IPS-NIHi11 (cell line): ENCODE measurements at places on chromosomes 12 and 14.

- DNase-seq = no peak
Observed at GRCh38 chr12:55982319-55982936, 8.6 kb downstream of the RAB5B start.

GRCh38 chr12:19496219-19496878 is 57.1 kb downstream of the AEBP2 start:
- no peak for DNase-seq

GRCh38 chr12:3257411-3257810 is 180.2 kb downstream of the TSPAN9 start:
- no peak for DNase-seq

DNA sequence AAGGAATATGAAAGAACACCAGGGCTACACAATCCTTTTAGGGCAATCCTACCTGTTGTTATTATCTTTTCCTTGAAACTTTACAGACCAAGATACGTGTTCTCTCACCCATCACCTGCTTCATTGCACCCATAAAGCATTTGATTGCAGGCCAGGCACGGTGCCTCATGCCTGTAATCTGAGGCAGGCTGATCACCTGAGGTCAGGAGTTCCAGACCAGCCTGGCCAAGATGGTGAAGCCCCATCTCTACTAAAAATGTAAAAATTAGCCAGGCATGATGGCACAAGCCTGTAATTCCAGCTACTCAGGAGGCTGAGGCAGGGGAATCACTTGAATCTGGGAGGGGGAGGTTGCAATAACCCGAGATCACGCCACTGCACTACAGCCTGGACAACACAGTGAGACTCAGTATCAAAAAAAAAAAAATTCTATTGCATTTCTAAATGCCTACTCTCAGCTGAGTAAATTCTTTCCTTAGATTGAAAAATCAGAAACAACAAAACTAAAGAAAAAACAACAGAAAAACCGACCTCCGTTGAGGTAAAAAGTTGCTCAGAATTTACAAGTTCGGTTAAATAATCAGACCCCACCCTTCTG is 183.7 kb upstream of the TMEM132C start:
- no peak for DNase-seq

DNA sequence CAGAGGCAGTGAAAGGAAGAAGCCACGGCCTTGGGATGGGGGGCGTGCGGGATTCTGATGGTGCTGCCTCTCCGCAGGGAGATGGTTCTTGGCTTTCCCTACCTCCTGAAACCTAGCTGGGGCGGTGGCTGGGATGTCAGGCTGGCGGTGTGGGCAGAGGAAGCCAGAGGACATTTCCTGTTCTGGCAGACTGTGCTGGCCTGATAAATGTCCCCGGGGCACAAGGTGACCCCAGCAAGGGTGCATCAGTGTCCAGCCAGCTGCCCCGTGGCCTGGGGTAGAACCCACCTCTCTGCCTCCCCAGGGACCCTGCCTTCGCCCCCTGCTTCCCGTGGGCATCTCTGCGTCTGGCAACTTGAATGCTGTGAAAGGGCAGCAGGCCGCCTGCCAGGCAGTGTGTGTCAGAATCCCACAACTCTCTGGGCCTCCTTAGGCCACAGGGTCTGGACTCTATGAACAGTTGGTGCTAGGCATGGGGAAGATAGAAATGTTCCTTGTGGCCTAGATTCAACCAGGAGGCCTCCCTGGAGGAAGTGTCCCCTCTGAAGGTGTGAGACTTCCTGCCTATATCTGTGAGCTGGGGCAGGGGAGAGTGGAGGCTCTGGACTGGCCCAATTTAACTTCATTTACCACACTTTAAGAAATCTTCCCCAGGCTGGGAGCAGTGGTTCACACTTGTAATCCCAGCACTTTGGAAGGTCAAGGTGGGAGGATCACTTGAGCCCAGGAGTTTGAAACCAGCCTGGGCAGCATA is 4.9 kb downstream of the SH2B3 start:
- no peak for DNase-seq

DNA sequence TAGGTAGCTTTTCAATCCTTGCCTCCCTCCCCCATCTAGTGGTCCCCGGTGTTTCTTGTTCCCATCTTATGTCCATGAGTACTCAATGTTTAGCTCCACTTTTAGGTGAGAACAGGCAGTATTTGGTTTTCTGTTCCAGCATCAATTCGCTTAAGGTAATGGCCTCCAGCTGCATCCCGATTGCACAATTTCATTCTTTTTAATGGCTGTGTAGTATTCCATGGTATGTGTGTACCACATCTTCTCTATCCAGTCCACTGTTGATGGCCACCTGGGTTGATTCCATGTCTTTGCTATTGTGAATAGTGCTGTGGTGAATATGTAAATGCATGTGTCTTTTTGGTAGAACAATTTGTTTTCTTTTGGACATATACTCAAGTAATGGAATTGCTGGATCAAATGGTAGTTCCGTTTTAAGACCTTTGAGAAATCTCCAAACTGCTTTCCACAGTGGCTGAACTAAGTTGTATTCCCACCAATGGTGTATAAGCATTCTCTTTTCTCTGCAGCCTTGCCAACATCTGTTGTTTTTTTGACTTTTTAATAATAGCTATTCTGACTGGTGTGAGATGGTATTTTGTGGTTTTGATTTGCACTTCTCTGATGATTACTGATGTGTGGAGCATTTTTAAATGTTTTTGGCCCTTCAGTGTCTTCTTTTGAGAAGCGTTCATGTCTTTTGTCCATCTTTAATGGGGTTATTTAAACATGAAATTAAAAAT is 34.2 kb upstream of the ASPG start:
- no peak for DNase-seq

DNA sequence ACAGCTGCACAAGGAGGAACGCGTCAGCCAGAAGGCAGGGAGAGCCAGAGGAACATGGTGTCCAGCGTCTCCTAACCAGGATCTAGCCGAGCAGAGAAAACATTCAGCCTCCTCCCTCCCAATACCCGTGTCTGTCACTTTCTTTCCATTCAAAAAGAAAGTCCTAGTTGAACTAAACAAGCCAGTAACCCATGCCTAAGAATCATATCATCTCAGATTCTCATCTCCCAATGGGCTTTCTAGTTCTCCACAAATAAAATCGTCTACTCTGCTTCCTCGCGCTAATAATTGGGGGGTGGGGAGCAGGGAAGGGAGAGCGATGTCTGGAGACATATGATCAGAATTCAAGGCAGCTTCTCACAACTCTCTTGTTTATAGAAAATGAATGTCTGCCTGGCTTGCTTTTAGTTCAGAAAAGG is 7.4 kb downstream of the NKX2-1 start:
- DNase-seq = no peak

DNA sequence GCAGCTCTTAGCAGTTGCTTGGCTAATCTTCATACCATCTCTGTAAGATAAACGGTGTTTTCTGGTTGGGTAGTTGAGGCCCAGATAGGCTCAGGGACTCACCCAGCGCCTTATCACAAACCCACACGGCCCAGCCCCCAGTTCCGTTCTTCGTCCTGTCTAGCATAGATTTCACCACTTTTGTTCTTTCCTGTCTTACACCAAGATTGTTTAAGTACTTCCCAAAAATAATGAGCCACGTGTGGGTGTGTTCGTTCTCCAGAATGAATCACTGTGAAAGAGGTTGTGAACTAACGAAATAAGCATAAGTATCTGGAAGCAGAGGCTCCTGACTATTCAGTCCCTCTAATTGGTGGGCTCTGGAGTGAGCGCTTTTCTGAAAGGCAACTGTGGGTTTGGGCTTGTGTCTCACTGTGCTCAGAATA is 21.4 kb downstream of the ACVR1B start:
- no peak for DNase-seq
